ENCODE measurements at places on chromosomes 6 and 20.

DNA sequence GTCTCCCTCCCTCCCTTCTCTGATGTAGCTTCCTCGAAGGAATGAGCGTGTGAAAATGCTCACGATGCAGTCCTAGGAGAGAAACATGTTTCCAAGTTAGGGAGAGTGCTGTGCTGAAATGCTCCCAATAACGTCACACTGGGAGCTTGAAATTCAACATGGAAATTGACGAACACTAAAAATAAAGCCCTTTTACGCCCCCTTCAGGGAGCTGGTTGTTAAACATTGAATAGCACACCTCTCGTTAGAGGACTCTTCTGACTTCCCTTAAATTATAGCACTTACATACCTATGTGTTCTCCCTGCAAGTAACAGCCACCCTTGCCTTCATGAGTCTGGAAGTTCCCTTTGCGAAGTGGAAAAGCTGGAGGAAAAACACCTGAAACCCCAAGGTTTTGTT lies 88.6 kb downstream of the BFSP1 start:
- DNase-seq: no peak

DNA sequence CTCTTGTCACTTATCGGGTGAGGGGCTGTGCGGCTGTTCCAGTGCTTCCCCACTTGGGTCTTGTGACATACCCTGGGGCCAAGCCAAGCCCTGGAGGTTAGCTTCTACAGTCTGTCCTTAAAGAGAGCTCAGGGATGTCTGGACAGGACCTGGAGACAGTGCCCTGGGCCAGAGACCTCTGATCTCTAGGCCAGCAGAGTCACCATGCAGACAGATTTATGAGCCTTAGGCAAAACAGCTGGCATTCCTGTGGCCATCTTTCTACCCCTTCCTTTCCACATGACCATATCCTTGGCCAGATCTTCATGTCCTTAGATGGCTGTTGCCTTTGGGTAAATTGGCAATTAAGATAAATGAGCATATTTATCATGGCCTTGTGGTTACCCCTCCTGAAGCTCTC lies 678.6 kb downstream of the MAFB start:
- no peak for DNase-seq

DNA sequence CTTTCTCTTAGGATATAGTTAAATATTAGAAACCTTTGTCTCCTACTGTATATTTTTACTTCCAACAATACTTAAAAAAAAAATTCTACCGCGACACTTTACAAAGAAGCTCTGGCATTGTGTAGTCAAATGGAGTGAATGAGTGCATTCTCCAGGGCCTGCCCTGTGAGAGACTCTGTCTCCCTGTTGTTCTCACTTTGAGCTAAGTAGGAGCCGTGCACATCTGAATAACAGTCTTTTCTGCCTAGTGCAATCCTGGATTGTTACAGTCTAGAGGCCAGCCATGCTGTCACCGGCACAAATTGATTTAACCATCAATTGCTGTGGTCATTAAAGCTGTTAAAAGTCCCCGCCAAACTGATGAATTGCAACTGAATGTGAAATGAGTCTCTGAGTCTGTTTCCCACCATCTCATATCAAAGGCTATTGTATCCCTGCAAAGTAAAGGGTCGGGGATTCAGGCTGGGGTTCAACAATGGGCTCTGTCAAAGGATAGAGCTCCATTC lies 156.0 kb downstream of the RFPL4B start:
- no peak for DNase-seq

DNA sequence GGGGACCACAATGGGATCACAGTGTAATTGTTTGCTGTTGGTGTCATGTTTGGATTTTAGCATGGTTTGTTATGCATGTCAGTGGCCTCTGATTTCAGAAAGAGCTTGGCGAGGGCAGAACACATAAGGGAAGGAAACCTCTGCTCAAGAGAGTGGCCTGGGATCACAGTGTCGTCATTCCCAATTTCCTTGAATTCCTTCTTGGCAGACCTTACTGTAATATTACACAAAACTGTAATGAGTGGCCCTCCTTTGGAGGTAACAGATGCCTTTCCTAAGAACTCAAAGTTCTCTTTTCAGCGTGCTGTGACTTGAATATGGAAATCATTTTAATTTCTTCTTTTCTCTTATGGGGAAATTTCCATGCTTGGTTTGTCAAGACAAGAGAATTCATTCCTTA lies 46.9 kb downstream of the JAG1 start:
- no peak for DNase-seq

- no peak for DNase-seq
These were observed 5.6 kb downstream of the SRSF3 start for GRCh38 chr6:36599791-36600209.

- DNase-seq: no peak
These were observed 74.0 kb downstream of the IGF2R start for GRCh38 chr6:160042788-160043301.

- peak; percentile 97 for DNase-seq
These were observed 38.5 kb downstream of the RBM38 start for GRCh38 chr20:57429580-57430200.

DNA sequence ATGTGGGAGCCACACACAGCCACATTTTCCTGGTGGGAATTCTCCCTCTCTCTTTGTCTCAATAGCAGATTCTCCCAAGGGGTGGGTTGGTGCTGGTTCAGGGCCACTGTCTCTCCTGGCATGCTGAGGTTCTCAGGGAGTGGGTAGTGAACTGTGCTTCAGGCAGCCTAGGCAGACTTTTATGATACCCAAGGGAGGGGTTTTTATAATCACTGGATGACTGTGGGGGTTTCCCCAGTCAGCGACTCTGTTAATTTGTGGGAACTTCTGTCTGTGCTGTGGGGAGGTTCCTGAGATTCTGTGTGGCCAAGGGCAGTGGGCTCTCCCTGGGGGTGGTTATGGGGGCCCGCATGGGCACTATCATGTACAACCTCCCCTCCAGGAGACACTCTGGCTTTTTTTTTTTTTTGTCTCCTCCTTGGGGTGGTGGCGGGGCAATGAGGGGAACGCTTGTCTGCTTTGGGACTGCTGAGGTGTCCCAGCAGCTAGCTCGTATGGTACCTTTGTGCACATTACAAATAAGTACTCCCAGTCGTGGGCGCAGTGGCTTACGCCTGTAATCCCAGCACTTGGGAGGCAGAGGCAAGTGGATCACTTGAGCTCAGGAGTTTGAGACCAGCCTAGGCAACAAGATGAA lies 10.0 kb downstream of the PTK7 start:
- DNase-seq: no peak

DNA sequence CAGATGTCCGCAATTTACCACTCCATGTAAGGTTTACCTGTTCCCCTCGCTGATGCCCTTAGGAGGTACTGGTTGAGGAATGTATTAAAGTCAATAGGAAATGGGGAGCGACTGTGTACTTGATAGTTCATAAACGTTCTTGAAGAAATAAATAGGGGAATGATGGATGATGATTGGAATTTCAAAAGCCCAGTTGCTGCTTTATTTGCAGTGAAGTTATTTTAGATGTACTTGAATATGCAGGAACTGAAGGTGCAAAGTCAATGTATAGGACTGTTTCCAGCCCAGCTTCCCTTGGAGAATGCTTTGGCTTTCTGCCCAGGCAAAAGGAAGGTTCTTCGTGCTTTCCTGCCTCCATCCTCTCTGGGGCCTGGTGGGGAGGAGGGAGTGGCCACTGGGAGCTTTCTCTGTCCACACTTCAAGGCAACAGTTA lies 19.8 kb downstream of the ADGRF5 start:
- no peak for DNase-seq

DNA sequence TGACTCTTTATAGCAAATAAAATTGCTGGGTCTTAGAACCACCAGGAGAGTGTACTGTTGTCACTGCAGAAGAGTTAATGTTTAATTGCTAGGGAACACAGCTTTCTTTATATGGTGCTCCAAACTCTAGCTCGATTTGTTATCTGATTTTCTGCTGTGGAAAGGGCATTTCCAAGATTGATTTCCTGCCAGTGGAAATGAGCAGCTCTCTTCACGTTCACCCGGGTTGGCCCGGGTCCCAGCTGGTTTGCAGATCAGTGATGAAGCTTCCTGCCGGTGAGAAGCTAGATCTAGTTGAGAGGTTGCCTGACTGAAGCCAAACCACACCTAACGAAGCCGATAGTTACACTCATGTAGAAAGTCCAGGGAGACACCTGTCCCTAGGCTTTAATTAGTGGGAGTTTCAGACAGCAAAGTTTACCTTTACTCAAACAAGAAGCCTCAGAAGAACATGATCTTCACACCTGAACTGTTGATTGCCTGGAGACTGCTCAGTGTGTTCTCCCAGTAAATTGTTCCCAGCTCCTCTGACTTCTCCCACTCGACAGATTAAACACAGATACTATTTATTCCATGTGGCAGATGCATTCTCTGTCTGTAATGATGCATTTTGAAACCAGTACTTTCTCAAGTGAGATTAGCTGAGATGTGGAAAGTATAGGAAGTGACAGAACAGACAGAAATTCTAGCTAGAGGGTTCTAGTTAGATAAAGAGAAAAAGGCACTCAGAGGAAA lies 27.8 kb downstream of the PAQR8 start:
- no peak for DNase-seq

DNA sequence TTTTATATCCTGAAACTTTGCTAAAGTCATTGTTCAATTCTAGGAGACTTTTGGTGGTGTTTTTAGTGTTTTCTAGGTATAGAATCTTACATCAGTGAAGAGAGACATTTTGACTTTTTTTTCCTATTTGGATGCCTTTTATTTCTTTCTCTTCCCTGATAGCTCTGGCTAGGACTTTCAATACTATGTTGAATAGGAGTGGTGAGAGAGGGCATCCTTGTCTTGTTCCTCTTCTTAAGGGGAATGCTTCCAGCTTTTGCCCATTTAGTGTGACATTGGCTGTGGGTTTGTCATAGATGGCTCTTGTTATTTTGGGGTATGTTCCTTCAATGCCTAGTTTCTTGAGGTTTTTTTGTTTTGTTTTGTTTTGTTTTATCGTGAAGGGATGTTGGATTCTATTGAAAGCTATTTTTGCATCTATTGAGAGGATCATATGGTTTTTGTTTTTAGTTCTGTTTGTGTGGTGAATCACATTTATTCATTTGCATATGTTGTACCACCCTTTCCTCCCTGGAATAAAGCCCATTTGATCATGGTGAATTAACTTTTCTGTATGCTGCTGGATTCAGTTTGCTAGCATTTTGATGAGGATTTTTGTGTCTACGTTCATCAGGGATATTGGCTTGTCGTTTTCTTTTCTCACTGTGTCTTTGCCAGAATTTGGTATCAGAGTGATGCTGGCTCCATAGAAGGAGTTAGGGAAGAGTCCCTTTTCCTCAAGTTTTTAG lies 540.1 kb upstream of the FLRT3 start:
- no peak for DNase-seq

DNA sequence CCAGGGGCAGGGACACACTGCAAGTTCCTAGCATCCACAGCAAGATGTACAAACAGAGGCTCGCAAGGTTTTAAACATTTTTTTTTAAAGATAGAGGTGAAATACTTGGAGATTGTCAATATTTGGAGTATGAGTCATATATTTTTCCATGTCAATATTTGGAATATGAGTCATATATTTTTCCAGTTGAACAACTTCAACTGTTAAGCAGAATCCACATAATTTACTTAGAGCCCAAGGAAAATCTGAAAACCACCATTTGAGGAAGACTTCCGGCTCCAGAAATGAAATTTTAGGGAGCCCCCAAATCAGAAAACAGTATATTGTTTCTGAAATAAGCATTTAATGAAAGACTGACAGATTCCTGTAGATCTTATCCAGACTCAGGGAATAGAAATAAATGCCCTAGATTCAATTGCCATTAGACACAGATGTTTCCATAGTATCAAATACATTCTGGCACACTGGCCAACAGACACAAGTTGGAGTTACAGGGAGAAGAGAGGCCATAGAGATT lies 51.6 kb upstream of the FAM184A start:
- DNase-seq: no peak

GRCh38 chr20:56400001-56400640 lies 7.7 kb downstream of the CSTF1 start:
- DNase-seq: peak; percentile 81

GRCh38 chr20:63482021-63482587 lies 9.6 kb upstream of the KCNQ2 start:
- no peak for DNase-seq

All from CD14-positive monocyte (primary cell).